ENCODE measurements at places on chromosomes 5 and 9.

DNA sequence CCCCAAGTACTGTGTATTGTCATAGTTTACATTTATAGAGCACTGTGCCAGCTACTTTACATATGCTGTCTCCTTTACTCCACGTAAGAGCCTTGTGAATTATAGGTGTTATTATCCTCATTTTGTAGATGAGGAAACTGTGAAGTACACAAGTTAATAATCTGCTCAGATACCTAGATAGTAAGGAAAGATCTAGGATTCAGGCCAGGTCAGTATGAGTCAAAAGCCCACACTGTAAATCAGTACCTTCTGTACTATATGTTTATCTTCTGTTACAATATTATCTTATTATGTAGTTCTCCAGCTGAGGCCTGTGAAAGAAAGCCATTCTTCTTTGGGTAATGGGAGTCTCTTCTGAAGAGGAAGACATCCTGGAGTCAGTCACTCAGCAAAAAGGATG lies 72.4 kb upstream of the TLX3 start:
- no peak for DNase-seq

DNA sequence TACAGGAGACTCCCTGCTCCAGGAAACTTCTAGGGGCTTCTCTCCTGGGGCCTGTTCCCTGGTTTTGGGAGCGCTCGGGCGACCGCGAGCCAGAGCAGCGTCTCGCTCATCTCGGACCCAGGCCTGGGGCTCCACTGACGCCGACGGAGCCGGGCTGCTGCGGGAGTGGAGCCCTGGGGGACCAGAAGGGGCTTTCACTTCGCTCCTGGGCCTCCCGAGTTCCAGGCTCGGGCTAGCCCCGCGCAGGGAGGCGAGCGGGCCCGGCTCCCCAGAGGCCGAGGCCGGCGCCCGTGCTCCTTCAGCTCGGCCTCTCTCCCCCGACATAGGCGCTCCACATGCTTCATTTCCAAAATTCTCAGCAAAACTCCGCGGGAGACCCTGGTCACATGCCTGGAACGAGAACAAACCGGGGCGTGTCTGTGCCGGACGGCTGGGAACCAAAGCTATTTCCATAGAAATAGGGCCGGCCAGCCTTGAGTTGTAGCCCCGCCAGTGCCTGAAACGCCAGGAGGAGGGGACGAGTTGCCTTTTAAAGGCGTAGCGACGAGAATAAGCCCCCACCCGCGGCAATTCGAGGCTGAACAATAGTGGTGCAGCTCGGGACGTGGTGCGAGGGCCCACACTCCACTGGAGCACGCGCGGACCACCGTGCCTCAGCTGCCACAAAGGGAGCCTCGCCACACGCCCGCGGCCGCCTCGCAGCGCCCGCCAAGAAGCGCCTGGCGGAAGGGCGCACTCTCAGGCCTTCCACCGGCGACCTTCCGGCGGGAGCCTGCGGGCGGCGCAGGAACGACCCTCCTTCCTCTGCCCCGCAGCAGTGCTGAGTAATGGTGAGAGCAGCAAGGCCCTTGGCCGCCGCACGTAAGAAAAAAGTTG lies 1.1 kb upstream of the G3BP1 start:
- DNase-seq, result no peak

GRCh38 chr9:122364117-122364782 lies 6.6 kb upstream of the PTGS1 start:
- no peak for DNase-seq

DNA sequence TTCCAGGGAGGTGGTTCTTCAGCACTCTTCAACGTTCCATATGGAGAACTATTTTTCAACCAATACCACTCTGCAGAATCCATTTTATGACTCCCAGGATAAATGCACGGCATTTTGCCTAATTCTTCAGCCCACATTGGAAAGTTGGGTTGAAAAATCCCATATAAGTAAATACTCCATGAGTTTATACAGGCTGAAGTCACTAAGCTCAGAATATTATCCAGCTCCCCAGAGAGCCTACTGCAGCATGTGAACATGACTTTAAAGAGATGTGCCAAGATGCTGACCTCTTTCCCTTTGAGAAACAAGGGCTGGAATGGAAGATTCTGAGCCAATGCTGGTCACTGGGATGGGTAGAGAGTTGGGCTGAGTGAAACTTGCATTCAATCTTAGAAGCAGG lies 111.9 kb upstream of the SLIT3 start:
- DNase-seq, result no peak

DNA sequence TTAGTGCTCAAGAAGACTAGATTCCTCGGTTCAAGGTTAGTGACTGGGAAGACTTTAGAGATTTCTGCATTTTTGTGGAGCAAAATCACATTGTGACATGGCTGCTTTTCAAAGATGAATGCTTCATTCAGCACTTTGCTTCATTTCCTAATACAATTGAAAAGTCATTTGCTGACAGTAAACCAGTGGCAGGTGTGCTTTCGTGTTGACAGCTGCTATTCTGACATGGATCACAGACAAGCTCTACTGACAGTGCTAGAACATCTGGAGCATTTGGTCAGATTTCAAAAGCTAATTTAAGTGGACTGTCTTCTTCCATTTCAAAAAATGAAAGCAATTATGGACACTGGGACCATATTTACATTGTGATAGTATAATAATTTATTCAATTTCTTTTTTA lies 1060.1 kb downstream of the PTPRD start:
- DNase-seq, result no peak

- DNase-seq, result no peak
Measured at GRCh38 chr9:97906236-97906831, 16.0 kb downstream of the TRMO start.

- DNase-seq, result no peak
Measured at GRCh38 chr5:77957-78804, 13.8 kb upstream of the PLEKHG4B start.

- DNase-seq, result no peak
Measured at GRCh38 chr5:118211606-118212005, 776.7 kb downstream of the DTWD2 start.

GRCh38 chr5:36494028-36494427 lies 112.4 kb upstream of the SLC1A3 start:
- no peak for DNase-seq

GRCh38 chr9:133737071-133737773 lies 930 bp downstream of the SARDH start:
- no peak for DNase-seq

- DNase-seq, result no peak
Measured at GRCh38 chr9:35695943-35696401, 6.2 kb upstream of the TPM2 start.

DNA sequence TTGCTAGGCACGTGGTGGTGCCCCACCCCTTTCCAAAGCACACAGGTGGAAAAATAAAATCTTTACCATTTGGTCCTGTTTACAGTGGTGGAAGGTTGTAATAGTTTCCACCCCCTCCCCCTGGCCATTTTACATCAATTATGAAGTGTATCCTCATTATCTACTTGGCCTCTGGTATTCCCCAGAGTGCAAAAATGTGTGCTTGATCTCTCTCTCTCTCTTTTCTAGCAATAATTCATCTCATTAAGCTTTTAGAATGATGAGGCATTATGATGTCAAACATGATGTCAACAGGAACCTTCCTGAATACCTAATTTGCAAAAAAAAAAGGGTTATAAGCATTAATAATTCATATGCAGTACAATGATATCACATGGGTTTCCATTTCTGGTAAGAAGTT lies 3.1 kb downstream of the PDE8B start:
- no peak for DNase-seq

GRCh38 chr9:99505936-99506335 lies 283.9 kb downstream of the SEC61B start:
- no peak for DNase-seq

GRCh38 chr9:79580055-79580454 lies 8.3 kb downstream of the TLE4 start:
- no peak for DNase-seq

Data from cortex of kidney (tissue), 1 donor.